ENCODE measurements at places on chromosomes 5 and 9.

GRCh38 chr5:90015584-90016018 is 394.0 kb downstream of the CETN3 start:
- DNase-seq = no peak

- peak; percentile 19 for DNase-seq
These were observed 141.0 kb downstream of the CDK5RAP2 start for GRCh38 chr9:120438836-120439546.

- DNase-seq = no peak
These were observed 40.8 kb downstream of the CHSY3 start for GRCh38 chr5:129945028-129945427.

- no peak for DNase-seq
These were observed 3.3 kb downstream of the CTSL start for GRCh38 chr9:87729246-87729645.

DNA sequence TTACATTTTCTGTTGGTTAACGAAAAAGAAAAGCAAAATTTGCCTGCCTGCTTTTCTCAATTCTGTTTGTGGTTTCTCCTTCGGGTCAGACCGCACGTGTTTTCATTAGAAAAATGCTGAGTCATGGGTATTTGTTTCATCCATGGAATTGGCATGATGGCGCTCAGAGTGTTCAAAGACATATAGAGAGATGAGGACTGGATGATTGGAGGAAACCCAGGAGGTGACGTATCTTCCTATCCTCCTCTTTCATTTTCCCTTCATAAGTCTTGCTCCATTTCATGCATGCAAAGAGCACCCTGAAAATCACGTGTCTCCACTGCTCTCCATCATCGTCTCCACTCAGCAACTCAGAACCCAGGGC is 353.8 kb upstream of the WWC1 start:
- no peak for DNase-seq

DNA sequence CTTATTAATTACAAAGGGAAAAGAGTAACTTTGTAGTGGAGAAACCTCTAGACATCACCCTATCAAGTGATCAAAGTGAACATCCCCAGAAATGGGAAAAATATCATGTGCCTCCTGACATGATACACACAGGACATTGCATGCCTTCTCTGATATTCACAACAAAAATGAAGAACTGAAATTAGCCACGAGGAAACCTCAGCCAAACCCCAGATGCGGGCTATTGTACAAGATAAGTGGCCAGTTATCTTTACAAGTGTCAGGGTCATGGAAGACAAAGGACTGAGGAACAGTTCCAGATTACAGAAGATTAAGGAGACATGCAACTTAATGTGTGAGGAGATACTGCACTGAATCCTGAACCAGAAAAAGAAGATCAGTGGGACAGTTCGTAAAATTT is 23.8 kb upstream of the NPM1 start:
- no peak for DNase-seq
